ENCODE measurements at places on chromosomes 7 and 10.

DNA sequence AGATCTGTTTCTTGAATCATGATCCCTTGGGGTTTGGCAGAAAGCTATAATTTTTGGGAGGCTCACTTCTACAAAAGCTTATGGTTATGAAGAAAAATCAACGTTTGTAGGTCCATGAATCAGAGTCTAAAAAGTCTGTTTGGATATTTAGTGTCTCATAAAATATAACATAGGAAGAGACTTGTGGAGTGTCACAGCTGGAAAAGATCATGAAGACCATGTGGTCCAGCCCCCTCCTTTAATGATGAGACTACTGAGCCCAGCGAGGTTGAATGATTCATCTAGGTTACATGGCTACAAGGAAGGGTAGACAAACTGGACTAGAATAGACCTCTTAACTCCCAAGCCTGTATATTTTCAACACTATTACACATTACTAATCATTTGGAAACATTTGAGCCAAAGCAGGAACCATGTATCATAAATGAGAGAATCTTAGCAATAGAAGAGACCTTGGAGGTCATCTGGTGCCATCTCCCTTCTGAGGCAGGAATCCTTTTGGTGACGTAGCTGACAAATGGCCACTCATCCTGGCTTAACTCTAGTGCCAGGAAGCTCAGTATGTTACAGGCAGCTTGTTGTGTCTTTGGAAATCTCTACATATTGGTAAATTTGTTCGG is 152.5 kb downstream of the CREB5 start:
- DNase-seq = no peak

GRCh38 chr7:48924433-48924832 is at the start of gene CDC14C:
Gene CDC14C (plus strand): TSS chr7:48924547. CDS start chr7:48924673, 126 bp downstream.
- DNase-seq = no peak

GRCh38 chr7:5780801-5781496 is 514 bp downstream of the RNF216 start:
- DNase-seq = peak; percentile 5

- DNase-seq = no peak
Observed at GRCh38 chr7:11436773-11437524, 395.0 kb downstream of the THSD7A start.

- peak; percentile 30 for DNase-seq
Observed at GRCh38 chr10:26269754-26270153, 53.2 kb downstream of the GAD2 start.

- DNase-seq = no peak
Observed at GRCh38 chr7:24366876-24367275, 82.9 kb downstream of the NPY start.

GRCh38 chr7:142556740-142557139 is 192.5 kb upstream of the PRSS1 start:
- DNase-seq = no peak

GRCh38 chr10:69847458-69847857 is 45.8 kb downstream of the COL13A1 start:
- no peak for DNase-seq

DNA sequence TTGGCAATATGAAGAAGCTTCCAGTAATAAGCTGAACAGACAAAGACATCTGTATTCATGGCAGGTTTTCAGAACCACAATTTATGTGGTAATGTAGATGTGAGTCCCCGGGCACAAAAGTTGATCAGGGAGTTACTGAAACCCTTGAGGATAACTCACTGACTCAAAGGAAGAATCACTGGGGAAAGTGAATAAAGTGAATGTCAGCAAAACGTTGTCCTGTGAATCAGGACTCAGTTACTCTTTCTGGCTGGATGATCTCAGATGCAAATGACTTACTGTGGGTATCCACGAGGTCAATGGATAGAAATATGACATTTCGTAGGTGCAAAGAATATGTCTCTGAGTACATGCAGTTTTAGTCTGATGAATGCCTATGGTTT is 172.8 kb upstream of the CTBP2 start:
- DNase-seq = no peak

- no peak for DNase-seq
Observed at GRCh38 chr7:16839646-16840045, 34.8 kb upstream of the AGR2 start.

DNA sequence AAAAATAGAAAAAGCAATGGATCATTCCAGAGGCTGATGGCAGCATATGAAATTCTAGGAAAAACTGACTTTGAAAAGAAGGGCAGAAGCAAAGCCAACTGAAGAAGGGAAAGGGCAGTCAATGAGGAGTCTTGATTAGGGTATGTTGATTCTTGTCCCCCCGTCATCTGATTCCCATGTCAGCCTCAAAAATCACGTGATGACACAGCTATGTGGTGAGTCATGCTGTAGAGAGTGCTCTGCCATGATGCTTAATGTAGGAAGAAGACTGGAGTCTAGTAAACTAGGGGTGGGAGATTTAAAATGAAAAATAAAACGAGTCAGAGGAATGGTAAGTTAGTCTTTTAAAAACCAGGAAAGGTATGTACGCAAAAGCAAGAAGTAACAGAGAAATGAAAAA is 3.9 kb upstream of the POU6F2 start:
- no peak for DNase-seq

DNA sequence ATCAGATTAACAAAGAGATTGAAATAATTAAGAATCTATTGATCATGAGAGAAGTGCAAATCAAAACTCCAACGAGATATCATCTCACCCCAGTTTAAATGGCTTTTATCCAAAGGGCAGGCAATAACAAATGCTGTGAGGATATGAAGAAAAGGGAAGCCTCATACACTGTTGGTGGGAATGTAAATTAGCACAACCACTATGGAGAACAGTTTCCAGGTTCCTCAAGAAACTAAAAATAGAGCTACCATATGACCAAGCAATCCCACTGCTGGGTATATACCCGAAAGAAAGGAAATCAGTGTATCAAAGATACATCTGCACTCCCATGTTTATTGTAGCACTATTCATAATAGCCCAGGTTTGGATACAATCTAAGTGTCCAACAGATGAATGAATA is 13.8 kb downstream of the FGL2 start:
- DNase-seq = no peak

GRCh38 chr10:58010073-58010702 is 257.5 kb downstream of the IPMK start:
- DNase-seq = no peak

- no peak for DNase-seq
Observed at GRCh38 chr7:132766660-132767059, 190.4 kb upstream of the PLXNA4 start.

DNA sequence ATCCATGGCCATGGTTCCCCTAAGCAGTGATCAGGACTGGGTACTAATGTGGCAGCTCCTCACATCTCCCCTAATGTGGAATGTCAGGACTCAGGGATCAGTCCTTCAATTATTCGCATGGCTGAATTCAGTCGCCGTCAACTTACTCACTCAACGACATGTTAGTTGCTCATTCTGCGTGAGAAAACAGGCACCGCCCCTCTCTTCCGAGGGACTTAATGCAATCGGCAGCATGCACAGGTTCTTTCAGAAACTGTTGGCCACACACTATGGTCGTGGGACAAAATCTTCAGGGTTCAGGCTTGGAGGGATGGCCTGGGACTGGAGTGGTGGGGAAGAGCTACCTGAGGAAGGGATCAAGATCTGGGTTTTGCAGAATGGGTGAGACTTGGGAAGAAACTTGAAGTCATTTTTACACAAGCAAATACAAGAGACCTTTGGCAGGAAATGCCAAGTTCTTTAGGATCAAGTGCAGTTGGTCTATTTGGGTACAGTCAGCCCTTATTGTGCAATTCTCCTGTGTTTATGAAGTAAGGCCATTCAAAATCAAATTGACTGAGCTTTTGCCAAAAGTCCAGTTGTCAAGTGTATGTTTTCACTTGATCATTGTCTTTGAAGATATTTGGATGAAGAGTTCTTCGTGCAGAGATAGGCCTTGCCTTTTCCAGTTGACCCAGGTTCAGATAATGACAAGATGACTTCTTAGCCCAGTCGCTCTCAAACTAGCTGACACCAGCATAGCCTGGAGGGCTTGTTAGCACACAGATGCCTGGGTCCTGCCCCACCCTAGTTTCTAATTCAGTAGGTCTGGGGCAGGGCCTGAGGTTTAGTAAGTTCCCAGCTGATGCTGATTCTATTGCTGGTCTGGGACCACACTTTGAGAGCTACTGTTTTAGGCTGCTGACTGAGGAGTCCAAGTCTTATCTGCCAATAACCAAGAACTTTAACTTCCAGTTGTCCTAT is 48.5 kb downstream of the LRRC18 start:
- no peak for DNase-seq

DNA sequence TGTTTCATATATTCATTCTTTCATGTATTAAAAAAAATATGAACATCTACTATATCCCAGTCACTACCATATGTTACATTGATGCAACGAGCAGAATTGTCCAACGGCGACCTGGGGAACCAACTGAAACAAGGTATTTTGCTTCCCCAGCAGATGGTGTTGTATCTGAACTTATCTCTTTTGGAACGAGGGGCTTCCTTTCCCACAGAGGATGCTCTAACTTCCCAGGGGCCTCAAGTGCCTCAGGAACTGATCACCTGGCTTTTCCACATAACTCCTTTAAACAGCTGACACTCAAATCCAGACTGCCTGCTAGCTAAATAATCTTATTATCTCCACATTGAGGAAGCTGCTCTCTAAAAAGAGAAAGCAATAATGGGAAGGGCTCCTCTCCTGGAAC is 259.3 kb downstream of the HTR7 start:
- DNase-seq = no peak

DNA sequence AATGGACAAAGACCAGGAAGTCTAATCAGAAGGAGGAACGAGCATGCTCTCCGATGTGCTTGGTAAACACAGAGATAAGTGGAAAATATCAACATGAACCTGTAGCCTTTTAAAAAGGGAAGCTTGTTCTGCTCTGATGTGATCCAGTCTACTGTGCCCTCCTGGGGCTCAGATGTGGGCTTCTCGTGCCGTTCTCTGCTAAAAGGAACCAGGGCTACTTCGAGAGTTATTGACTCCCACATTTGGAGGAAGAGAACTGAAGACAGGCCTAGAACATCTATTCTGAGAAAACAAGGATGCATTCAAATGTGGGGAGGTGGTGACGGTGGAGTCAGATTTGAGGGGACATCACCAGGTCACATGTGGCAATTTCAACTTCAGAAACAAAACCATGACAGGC is 325.4 kb downstream of the GLRX3 start:
- DNase-seq = no peak

DNA sequence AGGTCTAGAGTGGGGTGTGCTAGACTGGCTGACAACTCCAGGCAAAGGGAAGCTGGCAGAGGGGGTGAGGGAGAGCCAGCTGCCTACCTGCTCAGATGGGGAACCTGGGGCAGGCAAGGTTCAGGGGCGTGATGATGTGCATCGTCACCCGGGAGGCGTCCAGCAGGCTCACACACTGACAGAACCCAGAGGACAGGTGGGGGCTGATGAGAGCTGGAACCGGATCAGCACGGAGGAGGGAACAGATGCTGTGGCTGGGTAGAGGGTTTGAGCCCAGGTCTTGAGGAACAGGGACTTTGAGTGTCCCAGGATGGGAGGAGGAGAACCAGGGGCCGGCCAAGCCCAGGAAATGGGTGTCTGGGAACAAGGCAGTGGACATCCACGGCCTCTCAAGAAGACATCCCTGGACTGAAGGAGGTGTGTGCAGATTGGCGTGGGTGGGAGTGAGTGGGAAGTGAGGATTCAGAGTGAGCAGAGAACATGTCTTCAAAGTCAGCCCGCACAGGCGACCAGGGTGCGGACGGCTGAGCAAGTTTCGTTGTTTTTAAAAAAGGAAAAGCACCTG is 3.9 kb downstream of the RASGEF1A start:
- no peak for DNase-seq

- DNase-seq = no peak
Observed at GRCh38 chr10:7432884-7433726, 22.3 kb upstream of the SFMBT2 start.

DNA sequence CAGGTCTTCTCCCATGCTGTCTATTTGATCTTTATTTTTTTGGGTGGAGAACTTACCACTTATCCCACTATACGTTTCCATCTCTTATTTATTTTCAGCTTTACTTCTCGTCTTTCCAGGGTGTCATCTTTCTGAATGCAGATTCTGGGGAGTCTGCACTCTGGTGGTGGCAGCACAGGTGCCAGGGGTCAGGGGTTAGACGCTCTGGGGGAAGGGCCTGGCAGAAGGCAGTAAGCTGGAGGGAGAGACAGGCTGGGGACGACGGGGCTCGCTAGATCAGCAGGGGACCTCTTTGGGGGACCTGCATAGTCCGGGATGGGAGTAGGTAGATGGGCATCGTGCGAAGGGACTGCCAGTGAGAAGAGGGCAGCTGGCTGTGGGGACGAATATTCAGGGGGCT is 22.3 kb downstream of the CHST12 start:
- DNase-seq = no peak

- DNase-seq = peak; percentile 70
Observed at GRCh38 chr7:30671793-30672465, 10.3 kb downstream of the CRHR2 start.

GRCh38 chr7:140876519-140877248 is 48.0 kb downstream of the BRAF start:
- no peak for DNase-seq

DNA sequence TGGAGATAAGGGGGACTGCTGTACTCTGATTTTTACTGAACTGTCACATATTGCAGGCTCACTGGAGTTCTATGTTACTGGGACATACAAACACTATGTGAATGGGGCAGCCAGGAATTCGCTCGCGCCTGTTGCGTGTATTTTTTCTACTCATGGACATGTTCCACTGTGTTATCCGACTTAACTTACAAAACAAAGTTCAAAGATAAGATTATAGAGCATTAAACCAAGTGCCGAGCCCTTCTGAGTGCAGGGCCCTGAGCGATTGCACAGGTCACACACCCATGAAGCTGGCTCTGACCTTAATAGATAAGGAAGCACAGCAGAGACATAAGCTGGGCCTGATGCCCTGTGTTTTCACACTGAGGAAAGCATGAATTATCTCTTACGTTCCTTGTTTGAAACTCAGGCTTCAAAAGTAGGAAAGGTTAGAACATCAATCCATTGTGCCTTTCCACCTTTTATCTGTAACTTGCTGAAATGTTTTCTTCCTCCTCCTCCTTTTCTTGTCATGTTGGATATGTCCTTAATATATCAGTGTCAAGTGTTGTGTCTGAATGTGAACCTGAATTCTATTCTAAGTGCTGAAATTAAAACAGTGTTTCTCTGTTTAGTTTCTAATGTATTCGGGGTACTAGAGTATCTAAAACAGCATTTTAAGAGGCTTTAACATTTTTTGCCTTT is 273.8 kb downstream of the AUTS2 start:
- DNase-seq = no peak

DNA sequence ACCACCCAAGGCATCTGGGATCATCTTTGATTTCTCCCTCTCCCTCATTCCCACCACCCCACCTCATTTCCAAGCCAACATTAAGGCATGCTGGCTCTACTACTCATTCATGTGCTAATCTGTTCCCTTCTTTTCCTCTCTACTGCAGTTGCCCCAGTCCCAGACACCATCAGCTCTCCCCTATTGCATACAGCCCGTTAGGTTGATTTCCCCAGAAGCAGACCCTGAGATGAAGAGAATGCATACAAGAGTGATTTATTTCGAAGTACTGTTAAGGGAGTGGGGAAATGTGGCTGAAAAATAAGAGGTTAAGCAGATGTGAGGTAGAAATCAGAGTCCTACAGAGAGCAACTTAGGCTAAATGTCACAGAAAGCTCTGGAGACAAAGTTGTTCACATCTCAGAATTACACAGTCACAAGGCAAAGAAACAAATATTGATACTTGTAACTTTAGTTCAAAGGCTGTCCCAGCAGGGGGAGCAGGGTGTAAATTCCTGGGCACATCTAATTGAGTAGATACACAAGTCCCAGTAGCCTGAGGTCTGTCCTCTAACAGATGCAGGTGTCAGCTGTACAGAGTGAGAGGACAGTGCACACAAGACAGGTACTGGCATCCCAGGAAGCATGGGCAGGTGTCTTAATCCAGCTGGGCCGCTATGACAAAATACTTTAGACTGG is 20.9 kb downstream of the AKR1D1 start:
- no peak for DNase-seq
